GM12892 (cell line): ENCODE measurements at places on chromosomes 16 and 17.

DNA sequence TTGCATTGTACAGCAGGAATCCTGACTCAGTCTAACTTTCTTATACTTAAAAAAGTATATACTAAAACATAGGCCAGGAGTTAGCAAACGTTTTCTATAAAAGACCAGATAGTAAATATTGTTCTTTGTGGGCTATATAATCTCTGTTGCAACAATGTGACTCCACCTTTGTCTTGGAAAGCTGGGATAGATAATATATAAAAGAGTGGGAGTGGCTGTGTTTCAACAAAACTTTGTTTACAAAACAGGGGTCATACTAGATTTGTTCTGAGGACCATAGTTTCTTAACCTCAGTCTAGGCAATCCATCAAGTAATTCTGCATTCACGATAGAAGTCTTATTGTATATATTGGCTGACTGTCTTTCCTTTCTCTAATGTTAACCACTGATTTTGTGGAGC is 9.0 kb upstream of the TBC1D3B start:
- DNase-seq = no peak

DNA sequence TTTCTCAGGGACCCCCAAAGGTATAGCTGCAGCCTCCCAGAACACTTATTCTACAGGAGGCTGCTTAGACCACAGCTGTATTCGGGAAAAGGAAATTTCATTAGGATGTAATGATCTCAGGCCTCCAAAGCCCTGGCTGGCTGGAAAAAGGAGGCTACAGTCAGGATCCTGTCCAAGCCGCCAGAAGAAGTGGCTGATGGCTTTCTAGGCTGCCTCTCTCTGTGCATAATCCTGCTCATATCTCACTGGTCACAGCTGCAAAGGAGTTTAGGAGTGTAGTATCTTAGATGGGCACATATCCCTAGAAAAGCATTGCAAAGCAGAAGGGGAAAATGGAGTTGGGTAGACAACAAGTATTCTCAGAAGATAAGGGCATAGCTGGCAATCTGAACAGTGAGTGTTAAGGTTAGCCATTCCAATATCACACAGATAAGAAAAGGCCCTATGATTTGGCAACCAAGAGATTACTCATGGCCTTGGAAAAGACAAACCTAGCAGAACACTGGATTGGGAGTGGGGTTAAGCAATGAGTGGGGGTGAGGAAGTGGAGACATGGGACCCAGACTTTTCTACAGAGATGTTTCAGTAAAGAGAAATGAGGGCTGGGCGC is 26.0 kb upstream of the PRKCA start:
- no peak for DNase-seq

GRCh38 chr17:81884968-81885367 is 6.4 kb downstream of the ALYREF start:
- no peak for DNase-seq

DNA sequence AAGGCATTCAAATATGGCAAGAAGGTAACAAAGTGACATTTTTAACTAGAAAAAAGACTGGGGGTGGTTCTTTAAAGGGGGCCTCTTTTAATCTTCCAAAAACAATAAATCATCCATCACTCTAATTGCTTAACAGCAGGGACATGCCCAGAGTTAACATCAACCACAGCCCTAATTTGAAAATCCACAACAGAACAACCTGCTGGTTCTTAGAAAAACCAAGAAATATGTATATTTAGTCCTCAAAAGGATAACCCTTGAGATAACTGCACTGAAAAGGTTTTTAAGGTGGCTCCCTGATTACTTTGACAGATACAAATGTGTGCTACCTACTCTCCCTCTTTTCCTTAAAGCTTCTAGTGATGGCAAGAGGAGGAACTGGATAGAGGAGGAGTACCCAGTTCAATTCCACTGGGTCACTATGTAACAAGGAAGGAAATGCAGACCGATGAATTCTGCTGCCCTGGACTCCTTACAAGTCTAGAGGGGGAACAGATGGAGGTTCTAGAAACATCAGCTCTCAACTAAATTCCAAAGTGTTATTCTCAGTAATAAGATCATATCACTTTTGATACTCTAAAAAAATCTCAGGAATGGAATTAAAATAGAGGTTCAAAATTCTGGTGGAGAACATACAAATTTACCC is 54.3 kb downstream of the N4BP1 start:
- DNase-seq = no peak

- DNase-seq = peak; percentile 66
Measured at GRCh38 chr16:81696961-81697615, 82.0 kb upstream of the PLCG2 start.

DNA sequence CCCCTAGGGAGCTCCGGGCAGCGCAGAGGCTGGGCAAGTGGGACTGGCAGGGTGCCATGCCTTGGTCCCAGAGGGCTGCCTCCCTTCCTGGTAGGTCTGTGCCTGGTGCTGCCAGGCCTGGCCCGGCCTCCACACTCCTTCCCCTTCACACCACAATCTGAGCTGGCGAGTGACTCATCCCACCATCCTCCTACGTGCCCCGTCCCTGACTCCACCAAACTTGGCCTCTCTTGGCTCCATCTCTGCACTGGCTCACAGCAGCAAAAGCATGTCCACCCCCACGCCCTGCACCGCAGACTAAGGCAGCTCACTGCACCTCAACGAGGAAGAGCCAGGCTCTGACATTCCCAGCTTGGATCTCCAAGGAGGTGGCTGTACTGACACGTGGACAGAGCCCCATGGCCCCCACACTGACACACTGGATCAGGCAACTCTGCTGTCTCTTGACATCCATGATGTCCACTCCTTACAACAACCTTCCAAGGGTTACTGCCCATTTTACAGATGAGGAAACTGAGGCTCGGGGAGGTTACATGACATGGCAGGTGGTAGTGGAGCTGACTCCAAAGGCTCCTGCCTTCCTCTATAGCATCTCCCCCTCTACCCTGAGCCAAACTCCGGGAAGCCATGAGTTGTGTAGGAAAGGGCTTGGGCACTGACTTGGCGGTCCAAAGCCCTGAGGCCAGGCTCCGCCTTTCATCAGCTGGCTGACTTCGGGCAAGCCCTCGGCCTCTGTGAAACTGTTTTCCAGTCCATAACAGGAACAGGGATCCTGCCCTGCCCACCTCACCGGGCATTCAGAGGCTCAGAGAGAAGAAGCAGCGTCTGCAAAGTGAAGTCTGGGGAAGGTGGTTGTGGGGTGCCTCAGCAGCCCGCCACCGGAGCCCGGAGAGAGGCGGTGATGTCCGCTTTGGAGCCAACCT is 20.1 kb upstream of the KRT19 start:
- no peak for DNase-seq

- no peak for DNase-seq
Measured at GRCh38 chr16:28126684-28127620, 63.4 kb upstream of the GSG1L start.

DNA sequence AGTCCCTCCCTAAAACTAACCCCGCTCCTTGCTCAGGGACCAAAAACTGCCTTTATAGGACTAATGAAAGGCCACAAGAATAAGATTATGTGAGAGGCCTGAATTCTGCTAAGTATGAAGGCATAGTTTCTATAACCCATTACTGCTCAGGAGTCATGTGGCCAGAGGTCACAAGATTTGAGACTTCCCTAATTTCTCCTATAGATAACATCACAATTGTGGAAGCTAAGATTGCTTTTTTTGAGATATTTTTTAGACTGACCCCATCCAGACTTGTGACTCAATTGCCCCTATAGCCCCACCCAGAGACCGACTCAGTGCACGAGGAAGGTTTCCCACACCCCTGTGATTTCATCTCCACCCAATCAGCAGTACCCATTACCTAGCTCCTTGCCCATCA is 504.1 kb upstream of the GOT2 start:
- DNase-seq = no peak

- peak; percentile 85 for DNase-seq
Measured at GRCh38 chr17:76000016-76000754, 470 bp upstream of the CDK3 start.

DNA sequence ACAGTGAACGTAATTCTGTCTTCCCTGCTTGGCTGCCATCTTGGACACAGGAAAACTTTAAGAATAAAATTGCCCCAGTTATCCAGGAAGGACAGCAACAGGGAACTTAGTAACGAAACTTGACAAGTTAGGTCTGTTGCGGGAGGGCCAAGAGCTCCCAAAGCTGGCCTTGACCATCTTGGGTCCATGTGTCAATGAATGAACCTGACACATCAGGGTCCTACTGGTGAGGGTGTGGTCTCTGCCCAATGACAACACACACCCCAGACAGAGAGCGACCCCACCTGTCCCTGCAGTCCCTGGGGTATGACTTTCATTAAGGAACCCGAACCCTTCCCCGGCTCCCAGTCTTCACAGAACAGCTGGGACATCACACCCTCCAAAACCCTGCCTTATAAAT is 96.3 kb downstream of the NDE1 start:
- no peak for DNase-seq

- DNase-seq = no peak
Measured at GRCh38 chr17:67671493-67671892, 46.2 kb upstream of the NOL11 start.
